ENCODE measurements at places on chromosomes 16 and 17.

DNA sequence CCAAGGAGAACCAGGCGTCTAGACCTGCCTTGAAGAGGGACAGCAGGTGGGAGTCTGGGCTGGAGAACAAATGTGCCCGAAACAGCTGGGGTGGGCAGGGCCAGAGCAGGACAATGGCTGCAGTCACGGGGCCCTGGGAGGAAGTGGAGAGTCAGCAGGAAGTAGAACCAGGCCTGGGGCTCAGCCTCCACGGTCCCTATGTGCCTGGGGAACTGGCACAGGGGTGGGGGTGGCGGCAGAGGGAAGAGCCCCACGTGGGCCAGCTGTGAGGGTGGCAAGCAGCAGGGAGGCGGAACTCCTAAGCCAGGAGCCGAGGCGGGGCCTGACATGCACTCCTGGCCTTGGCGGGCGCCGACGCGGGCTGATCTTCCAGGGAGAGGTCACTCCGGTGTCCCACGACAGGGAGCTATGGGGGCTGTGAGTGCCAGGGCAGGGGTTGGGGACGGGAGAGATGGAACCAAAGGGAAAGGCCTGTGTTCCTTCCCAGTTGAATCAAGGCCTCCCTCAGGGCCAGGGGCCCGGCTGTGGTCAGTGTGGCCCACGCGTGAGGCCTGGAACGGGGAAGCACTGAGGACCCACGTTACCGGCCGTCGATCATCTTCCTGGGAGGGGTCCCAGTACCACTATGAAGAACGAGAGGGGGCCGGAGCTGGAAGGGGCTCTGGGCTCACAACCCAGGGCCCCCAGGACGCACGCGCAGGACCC is 42.7 kb downstream of the TIMM22 start:
- no peak for DNase-seq

DNA sequence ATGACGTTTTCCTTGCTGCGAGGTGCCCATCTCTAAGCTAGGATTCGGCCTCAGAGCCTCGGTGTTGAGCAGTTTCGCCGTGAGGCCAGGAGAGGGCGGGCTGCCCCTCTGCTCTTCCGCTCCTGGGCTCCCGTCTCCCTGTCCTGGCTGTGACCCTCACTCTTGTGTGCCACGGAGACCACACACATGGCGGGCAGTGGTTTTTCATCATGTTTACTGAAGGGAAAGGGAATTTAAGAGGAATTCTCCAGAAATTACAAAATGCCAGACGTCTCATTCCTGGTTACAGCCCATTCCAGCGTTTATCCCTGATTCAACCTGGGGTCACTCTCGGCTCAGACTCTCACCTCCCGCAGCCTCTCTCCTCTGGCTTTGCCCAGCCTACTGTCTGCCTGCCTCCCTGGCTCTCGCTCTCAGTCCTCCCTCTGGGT is 96.8 kb upstream of the ELAC2 start:
- peak; percentile 60 for DNase-seq

DNA sequence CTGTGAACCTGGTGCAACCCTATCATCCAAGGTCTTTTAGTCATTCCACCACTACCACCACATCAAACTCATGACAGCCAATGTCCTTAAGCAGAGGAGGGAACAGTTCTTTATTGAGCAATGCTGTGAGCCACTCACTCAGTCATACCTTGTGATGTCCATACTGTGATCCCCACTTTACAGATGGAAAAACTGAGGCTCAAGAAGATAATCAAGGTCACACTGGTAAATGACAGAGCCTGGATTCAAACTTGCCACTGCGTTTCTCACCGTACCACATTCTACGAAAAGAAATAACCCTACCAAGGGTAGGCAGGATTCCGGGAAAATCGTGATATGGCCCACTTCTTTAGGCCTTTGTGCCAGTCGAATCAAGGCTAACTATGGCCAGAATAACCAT is 172.6 kb downstream of the CCT6B start:
- no peak for DNase-seq

GRCh38 chr17:81118308-81119221 is 46.7 kb upstream of the PVALEF start:
- DNase-seq = no peak

- no peak for DNase-seq
Measured at GRCh38 chr17:44216694-44217093, 2.8 kb downstream of the UBTF start.

- DNase-seq = no peak
Measured at GRCh38 chr17:41338961-41339485, 11.6 kb downstream of the KRT33A start.

- no peak for DNase-seq
Measured at GRCh38 chr16:12341966-12342365, 365.4 kb downstream of the SNX29 start.

DNA sequence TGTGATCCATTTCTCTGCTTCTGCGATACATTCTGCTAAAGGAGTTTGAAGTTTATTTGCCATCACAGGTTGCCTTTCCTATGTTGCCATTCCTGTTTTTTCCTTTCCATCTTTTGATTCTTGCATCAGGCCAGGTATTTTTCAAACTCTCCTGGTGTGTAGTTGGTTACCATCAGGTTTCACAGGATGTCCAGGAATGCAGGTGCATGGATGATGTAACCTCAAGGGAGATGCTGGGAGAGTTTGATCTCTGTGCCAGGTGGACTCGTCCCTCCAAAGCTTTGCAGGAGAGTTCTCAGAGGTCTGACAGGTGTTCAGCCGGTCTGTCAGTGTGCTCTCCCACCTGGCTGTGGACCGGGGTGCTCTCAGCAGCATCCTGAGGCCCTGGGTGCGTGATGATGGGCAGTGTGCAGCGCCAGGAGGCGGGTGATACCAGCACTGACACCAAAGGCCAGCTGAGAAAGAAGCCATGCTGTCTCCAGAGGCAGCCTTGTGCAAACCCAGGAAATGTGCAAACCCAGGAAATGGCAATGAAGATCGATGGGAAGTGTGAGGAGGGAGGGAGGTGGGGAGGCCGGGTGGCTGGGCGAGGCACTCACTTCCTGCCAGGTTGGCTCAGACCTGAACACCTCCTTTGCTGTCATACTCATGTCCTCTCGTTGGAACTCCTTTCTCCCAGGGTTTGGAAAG is 1.7 kb downstream of the ATP2C2 start:
- DNase-seq = no peak

- DNase-seq = peak; percentile 54
Measured at GRCh38 chr17:81432941-81433340, 37.7 kb downstream of the BAHCC1 start.

DNA sequence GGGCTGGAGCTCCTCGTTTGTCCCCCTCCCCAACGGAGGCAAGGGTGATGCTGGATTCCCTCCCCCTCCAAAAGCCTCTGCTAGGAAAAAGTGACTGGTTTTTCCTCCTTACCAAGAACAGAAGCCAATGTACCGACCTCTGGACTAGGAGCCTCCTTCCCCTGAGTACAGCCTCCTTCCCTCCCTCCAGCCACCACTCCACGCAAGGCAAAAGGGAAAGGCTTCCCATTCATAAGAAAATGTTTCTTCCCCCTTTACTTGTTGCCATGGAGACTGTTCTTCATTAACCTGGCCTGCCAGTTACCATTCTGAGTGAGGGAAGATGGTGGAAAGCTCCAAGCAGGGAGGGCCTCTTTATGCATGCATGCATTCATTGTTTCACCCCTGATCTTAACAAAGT is 4.3 kb upstream of the PIMREG start:
- DNase-seq = peak; percentile 76

GRCh38 chr17:72474243-72474642 is 353.4 kb downstream of the SOX9 start:
- no peak for DNase-seq

- DNase-seq = no peak
Measured at GRCh38 chr17:59149841-59150511, 5.0 kb downstream of the SKA2 start.

- no peak for DNase-seq
Measured at GRCh38 chr16:17365591-17366298, 105.0 kb downstream of the XYLT1 start.

GRCh38 chr17:2059547-2060384 is 4.9 kb downstream of the HIC1 start:
- no peak for DNase-seq

GRCh38 chr17:56909742-56910508 is 3.9 kb downstream of the TRIM25 start:
- no peak for DNase-seq

GRCh38 chr16:53666786-53667415 is 36.8 kb downstream of the RPGRIP1L start:
- peak; percentile 79 for DNase-seq

GRCh38 chr16:23950898-23951297 is 115.1 kb downstream of the PRKCB start:
- DNase-seq = peak; percentile 41

DNA sequence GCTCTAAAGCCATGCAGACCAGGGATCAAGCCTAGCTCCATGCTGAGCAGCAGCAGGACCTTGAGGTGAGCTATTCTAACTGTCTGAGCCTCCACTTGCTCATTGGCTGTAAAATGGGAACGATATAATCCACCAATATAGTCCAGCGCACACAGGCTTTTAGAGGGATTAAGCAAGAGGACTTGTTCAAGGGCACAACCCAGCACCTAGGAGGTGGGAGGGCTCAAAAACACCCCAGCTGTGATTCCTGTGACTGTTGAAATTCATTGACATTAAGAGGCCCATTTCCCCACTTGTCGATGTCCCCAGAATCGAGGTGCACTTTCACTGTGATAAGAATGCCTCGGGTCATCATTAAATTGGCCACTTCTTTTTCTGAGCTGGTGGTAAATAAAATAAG is 4.1 kb downstream of the USH1G start:
- DNase-seq = no peak

DNA sequence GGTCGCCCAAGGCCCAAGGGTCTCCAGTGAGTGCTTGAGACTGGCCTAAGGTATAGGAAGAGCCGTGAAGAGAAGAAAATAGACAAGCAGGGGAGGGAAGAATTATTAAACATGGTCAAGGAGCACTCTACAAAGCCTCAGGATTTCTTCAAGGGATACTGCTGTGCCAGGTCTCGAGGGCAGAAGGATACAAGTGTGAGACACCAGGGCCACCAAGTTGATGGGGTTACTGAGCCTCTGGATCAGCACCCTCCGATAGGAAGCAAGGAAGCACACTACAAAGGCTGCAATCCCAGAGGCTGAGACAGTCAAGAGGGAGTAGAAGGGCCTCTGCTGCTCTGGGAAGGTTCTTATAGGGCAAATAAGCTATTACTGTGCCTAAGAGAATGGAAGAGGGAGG is 6.5 kb downstream of the SUPT4H1 start:
- DNase-seq = no peak

DNA sequence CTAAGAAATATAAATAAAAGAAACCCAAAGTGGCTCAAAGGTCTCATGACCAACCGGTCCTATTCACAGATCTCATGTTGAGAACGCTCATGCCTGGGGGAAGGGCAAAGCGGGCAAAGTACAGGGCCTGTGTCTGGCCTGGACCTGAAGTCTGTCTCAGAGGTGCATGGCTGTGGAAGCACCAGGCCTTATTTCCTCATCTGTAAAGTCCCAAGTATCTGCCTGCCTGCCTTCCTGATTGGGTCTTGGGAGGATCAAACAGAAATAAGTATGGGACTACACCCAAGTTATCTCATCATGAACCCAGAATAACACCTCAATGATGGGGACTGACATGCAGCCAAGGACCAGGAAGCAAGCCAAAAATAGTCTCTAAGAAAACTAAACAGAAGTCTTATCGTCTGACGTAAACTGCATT is 14.2 kb downstream of the AXIN2 start:
- no peak for DNase-seq

DNA sequence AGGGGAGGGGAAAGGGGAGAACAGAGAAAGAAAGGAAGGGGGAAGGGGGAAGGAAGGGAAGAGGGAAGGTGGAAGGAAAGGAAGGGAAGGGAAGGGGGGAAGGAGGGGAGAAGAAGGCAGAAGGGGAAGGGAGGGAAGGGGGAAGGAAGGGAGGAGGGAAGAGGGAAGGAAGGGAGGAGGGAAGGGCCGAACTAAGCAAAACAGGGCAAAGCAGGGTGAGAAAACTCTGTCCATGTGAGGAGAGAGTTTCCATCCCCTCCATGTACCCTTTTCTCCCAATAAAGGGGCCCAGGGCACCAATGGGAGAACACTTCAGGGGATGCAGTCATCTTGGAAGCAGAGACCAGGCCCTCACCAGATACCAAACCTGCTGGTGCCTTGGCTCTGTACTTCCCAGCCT is 256.8 kb upstream of the CDH5 start:
- no peak for DNase-seq

GRCh38 chr17:57221366-57222350 is 34.7 kb upstream of the MSI2 start:
- DNase-seq = no peak

DNA sequence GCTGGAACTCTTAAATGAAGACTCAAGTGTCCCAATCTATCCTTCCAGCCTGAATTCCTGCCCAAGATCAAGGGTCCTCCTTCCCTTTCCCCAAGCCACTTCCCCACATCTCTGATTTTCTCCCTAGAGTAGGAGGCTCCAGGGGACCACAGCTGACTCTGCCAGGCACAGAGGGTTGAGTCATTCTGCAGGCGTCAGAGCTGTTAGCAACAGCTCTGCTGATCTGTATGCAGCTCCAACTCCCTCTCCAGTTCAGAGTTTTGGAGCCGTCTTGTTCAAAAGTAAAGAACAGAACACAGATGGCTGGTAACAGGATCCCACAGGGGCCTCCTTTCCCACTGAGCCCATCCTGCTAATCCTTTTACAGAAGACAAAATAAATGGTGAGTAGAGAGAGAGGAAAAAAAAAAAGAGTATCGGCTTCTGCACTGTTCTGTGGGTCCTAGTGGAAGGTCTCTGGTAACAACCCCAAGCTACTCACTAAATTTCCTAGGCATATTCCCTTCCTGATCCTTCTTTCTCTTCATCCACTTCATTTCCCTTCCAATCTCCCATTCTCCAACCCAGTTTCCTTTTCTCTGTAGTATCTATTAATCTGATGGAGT is 13.4 kb upstream of the TAOK1 start:
- peak; percentile 85 for DNase-seq

DNA sequence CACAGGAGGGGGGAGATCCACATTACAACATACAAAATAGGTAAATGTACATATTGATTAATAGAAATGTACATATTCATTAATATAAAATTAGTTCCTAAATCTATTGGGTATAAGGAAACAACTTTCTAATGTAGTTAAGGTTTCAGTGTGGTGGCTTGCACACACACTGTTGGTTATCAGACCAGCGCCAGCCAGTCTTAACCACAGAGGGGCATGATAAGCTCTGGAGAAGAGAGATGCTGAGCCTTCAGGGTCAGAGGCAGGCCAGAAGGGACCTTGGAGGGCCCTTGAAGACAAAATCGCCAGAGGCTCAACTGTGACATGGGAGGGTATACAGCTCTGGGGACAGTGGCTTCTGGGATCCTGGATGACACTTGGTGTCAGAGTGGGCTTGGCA is 10.9 kb upstream of the ZFP90 start:
- DNase-seq = no peak

DNA sequence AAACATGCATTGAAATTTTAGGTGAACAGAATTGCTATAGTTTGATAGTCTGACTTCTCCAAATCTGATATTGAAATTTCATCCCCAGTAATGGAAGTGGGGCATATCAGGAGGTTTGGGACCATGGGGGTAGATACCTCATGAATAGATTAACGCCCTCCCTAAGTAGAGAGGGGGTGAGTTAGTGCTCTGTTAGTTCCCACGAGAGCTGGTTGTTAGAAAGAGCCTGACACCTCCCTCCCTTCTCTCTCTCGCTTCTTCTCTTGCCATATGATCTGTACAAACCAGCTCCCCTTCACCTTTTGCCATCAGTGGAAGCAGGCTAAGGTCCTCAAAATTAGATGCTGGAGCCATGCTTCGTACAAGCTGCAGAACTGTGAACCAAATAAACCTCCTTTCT is 78.8 kb downstream of the BRIP1 start:
- DNase-seq = no peak
